Stimulated activated CD4-positive, alpha-beta T cell treated with anti-CD3 and anti-CD28 coated beads, Interleukin-1b, Interleukin-23, amount 100 ng/mL, for 1 hour (primary cell): ENCODE measurements at places on chromosomes 5 and 9.

GRCh38 chr5:35790457-35790822 lies 66.3 kb upstream of the IL7R start:
- DNase-seq = no peak

GRCh38 chr5:150278916-150279315 lies 10.7 kb downstream of the CAMK2A start:
- no peak for DNase-seq

DNA sequence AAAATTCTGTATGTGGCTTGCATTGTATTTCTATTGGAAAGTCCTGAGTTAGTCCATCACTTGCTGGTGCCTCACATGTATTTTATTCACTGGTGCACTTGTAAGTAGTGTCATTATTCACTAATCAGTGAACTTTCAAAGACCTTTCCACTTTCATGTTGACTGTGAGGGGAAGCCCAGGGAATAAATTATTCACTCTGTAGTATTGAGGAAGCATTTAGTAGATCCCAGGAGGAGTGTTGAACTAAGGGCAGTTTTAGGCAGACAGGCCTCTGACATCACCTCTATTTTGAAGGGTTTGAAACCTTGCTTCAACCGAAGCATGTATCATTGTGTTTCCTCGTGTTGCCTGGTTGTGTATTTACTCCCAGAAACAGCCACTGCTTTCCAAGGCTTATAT lies 705.4 kb upstream of the RIOK2 start:
- DNase-seq = no peak

GRCh38 chr9:128099231-128099931 lies 28.1 kb downstream of the PTGES2 start:
- DNase-seq = no peak

- no peak for DNase-seq
Observed at GRCh38 chr5:134099288-134099872, 15.1 kb upstream of the TCF7 start.

GRCh38 chr5:150184990-150185912 lies 4.6 kb upstream of the SLC6A7 start:
- DNase-seq = no peak

DNA sequence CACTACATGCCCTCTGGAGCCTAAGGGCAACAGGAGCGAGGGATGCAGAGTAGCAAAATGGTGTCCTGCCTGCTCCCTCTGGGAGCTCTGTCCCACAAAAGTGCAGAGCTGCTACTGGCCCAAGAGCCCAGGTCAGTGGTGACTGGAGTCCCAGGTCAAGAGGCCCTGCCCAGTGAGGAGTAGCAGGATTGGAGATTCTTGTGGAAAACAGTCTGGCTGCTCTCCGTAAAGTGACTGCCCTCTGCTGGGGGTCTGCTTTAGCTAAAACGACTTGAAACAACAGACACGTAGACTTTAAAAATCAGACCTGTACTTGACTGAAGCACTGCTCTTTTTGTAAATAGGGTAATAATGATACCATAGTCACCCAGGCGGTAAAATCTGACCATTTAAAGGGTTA lies 917.0 kb downstream of the MAT2B start:
- DNase-seq = no peak

GRCh38 chr5:21661184-21661583 lies 1192.0 kb downstream of the CDH12 start:
- DNase-seq = no peak

DNA sequence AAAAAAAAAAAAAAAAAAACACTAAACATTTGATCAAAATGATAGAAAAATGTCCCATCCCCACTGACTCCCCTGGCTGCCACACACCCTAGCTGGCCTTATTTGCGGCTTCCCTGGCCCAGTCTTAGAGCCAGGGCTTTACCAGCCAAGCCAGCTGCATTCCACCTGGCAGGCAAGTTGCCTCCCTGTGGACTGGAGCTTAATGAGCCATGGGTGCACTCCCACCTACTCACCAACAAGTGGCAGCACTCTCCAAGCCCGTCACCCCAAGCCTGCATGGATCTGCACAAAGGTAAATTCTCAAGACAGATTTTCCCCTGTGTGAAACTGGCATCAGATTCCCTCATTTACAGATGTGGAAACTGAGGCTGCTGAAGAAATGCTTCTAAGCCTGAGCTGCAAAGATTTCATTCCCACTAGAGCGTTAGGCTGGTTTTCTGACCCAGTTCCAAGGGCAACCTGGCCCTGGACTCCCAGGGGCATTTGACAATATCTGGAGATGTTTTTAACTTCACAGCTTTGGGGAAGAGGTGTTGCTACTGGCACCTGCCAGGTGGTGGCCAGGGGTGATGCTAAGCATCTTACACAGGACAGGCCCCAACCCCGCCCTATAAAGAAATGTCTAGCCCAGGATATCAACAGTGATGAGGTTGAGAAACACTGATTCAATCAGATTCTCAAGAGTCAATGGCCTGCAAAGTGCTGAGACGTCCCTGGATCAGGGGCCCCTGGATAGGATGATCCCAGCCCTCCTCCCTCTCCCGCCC lies 21.9 kb upstream of the VDAC1 start:
- peak; percentile 12 for DNase-seq

GRCh38 chr9:109817846-109818472 lies 38.0 kb downstream of the PALM2AKAP2 start:
- no peak for DNase-seq

DNA sequence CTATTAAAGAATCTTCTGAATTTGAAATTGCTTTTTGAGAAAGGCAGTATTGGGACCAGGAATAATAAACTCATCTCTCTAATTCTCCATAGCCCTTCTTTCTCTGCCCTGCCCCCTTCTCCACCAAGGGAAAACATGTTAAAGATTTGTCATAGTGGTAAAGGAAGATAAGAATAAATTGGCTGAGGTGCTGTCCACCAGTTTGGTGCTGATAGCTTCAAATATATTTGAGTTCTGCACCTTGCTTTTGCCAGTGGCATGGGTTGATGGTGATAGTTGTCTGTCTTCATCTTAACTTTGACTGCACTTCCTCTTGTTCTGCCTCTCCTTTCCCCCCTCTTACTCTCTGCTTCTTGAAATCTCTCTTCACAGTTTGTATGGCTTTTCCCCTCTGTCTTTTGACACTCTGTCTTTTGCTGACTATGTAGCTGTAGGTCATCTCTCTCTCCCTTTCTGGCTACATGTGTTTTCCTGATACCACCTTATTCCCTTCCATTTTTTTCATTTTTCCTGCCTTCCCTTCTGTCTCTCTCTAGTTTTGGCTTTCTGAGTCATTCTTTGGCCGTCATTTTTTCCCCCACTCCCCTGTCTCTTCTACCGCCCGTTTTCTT lies 56.6 kb downstream of the NDUFS4 start:
- DNase-seq = no peak

GRCh38 chr5:169756071-169756765 lies 119.1 kb downstream of the DOCK2 start:
- no peak for DNase-seq

GRCh38 chr5:72305194-72306142 lies 14.6 kb downstream of the MRPS27 start:
- DNase-seq = no peak

DNA sequence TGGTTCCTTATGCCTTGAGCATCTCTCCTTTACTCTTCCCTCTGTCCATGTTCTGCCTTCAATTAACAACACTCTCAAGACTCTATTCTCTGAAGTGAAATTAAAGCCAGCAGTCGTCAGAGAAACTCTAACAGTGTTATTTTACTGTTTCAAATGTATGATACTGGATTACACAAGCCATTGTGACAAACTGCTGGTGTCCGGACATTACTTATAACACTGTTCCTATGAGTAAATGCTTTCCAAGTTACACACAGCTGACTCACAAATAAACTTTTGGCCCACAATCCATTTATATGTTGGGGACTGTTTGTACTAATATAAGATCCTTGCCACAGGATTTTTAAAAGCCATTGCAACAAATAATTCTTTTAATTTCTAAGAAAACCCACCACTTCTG lies 63.2 kb upstream of the GHR start:
- DNase-seq = no peak
